LHCN-M2 (cell line): ENCODE measurements at places on chromosomes 6 and 20. TPM values are rescaled to one million over a fixed set of nuclear protein-coding genes. Genes with fewer than 3 reads are reported as not detected.

Gene MCCD1
- total RNA-seq = not detected in 2 replicates

Gene RIPOR3
- total RNA-seq = 0.13 TPM in 1 of 2 replicates, not detected in the other

Gene TBCC
- 42.8 and 48.3 TPM in 2 replicates for total RNA-seq

Gene C2
- total RNA-seq = 0.86 and 1.2 TPM in 2 replicates

Gene OXT
- total RNA-seq = not detected in 2 replicates

Gene SNPH
- total RNA-seq = 14.0 and 15.8 TPM in 2 replicates

Gene PBOV1
- total RNA-seq = not detected in 2 replicates

Gene ELOVL4
- total RNA-seq = 5.5 and 7.1 TPM in 2 replicates

Gene EYA4
- total RNA-seq = 12.1 and 13.0 TPM in 2 replicates

Gene SLC52A3
- not detected in 2 replicates for total RNA-seq

Gene LAMA4
- 6.5 and 6.8 TPM in 2 replicates for total RNA-seq

- DNase-seq = no peak
Measured at GRCh38 chr6:166921570-166921969, 34.8 kb downstream of the RNASET2 start.

DNA sequence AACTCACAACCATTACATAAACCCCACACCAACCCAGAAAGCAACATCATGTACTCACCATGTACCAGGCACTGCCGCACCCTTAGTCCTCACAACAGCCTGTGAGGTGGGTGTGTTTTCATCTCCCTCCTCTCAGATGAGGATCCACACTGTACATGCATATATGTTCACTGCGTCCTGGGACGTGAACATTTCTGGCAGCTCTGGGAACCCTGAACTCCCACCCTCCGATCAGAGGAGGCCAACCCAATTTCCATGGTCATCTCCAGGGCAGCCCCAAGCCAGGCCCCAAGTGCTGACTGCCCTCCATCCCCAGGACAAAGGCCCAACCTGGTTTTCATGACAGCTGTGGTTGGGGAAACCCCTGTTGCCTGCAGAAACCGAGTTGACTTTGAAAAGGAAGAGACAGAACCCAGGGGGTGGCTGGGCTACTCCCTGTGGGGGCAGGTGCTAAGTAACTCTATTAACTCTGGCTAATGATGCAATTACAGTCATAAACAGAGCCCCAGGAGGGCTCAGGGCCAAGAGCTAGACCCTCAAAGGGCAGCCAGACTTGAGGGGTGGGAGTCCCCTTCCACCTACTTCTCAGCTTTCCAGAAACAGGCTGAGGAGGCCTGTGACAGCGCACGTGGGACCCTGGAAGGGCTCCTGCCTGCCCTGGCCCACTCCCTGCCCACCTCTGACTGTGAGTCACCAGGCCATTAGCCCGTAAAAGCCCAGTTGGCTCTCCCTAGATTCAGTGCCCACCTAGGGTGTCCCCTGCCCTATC is 2.6 kb downstream of the TFEB start:
- DNase-seq = no peak

- no peak for DNase-seq
Measured at GRCh38 chr6:31227143-31227542, 44.7 kb downstream of the HLA-C start.

DNA sequence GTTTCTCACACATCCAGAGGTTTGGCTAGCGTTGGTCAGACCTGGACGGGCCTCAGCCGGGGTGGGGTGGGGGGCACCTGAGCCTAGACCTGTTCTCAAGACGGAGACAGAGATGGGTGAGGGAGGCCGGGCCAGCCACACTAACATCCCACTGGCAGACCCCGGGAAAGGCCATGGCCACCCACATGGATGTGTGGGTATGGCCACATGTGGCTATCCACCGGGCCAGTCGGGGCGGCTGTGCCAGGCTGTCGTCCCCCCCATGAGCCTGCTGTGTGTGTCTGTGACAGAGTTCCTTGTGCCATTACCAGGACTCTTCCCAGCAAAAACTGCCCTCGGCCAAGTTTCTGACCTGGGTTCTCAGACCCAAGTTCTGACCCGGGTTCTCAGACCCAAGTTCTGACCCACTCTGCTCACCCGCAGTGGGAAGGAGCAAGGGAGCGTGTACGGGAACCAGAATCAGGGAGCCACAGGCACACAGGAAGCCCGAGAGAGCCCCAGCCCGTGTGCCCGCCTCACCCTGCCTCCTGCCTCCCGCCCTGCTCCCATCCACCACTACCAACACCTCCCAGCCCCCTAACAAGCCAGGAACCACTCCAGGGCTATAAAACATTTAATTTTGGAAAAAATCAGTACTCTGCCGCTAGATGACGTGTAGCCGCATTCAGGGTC is 255.5 kb downstream of the TAF4 start:
- DNase-seq = no peak
